ENCODE measurements at places on chromosomes 13 and 19.
A peak's percentile ranks its signal among the peaks of the same experiment; 100 is the strongest.

- no peak for DNase-seq
Measured at GRCh38 chr19:35733180-35734125, 8.8 kb downstream of the IGFLR1 start.

GRCh38 chr13:113927661-113928581 lies 46.0 kb downstream of the C13orf46 start:
- peak; percentile 53 for DNase-seq

DNA sequence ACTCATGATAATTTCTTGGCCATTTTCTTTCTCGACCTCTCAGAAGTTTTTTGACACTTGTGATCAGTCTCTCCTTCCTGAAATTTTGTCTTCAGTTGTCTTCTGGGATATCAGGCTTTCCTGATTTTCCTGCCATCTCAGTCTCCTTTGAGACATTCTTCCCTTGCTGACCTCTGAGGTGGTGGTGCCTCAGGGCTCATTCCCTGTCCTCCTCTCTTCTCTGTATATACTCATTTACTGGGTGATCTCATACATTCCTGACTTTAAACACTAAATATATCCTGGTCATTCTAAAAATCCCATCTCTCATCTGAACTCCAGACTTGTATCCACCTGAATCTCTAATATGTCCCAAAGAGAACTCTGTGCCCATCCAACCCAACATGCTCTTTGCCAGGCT lies 31.3 kb upstream of the STARD13 start:
- no peak for DNase-seq

DNA sequence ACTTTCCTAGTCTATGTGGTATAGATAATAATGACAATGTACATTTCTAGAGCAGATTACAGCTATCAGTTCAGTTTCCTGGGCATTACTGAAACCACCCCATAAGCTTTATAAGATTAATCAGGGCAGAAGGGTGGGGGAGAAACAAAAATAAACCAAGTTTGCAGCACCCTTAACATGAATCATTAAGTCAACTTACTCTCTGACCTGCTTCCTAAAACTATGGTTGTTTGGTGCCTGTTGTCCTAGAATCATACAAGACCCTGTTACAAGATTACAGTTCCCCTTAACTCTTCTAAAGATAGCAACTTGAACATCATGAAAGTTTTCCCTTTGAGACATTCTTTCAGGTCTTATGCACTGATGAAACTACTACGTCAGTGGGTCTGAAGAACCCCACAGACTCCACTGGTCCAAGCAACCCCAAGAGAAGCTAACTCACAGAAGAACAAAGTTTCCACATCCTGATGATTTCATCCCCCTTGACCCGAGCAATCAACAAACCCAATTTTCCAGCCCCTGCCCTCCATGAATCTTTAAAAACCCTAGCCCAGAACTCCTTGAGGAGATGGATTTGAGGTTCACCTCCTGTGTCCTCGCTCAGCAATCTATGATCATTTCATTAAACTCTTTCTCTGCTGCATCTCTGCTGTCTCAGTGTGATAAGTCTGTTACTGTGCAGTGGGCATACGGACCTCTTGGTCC lies 336.5 kb downstream of the FOXO1 start:
- no peak for DNase-seq

GRCh38 chr13:84654654-84655275 lies 772.5 kb upstream of the SLITRK1 start:
- no peak for DNase-seq

DNA sequence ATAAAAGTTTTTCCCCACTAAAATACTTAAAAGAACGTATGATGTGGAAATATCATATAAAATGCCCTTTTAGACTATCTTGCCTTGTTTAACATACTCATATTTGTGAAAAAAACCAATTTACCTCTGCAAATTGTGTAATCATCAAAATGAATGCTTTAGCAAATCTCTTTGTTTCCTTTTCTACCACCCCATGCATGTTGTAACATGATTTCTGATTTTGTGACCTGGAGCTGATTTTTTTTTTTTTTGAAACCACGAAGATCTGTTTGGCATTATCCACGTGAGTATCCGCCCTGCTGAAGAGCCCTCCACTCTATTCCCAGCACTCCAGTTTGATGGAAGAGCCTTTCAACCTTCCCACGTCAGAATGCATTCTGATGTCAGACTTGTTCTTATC lies 245.8 kb upstream of the NBEA start:
- no peak for DNase-seq

Measured in activated naive CD4-positive, alpha-beta T cell treated with anti-CD3 and anti-CD28 coated beads, Interleukin-2, amount 50 U/mL, for 72 hours (primary cell).